ENCODE measurements at places on chromosomes 16 and 17.

GRCh38 chr16:64234200-64234599, 887.7 kb downstream of the CDH11 start:
- DNase-seq, result no peak

- DNase-seq, result no peak
These were observed 67.0 kb downstream of the PLCG2 start for GRCh38 chr16:81846105-81846504.

DNA sequence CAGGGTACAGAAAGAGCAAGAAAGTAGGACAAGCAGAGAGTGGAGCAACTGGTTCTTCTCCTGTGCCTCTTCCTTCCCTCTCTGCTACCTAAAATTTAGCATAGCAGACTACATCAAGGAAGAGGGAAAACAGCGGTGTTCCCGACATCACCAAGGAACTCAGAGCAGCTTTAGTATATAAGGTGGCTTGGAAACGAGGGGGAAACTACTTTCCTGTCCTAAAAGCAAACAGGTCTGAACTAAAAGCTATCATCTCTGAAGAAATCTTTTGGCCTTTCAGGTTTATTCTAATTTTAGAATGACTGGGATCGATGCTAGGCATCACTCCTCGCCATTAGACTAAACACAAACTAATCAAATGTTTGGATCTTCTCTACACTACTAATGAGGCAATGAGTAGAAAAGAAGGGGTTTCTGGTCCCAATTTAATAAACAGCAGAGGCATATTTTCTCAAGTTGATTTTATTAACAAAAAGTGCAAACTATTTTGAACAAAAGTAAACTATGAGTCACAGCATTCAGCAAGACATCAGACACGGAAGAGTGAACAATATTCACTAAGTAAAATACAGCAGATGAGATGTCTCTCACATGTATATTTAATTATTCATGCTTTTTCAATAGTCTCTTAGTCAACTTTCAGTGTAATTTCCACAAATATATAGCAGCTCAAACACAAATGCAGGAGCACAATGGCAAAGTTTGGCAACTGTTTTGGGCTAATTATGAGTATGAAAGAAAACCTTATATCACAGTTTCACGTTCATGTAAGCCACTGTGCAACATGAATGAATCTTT, 108.7 kb downstream of the TRIM37 start:
- DNase-seq, result no peak

DNA sequence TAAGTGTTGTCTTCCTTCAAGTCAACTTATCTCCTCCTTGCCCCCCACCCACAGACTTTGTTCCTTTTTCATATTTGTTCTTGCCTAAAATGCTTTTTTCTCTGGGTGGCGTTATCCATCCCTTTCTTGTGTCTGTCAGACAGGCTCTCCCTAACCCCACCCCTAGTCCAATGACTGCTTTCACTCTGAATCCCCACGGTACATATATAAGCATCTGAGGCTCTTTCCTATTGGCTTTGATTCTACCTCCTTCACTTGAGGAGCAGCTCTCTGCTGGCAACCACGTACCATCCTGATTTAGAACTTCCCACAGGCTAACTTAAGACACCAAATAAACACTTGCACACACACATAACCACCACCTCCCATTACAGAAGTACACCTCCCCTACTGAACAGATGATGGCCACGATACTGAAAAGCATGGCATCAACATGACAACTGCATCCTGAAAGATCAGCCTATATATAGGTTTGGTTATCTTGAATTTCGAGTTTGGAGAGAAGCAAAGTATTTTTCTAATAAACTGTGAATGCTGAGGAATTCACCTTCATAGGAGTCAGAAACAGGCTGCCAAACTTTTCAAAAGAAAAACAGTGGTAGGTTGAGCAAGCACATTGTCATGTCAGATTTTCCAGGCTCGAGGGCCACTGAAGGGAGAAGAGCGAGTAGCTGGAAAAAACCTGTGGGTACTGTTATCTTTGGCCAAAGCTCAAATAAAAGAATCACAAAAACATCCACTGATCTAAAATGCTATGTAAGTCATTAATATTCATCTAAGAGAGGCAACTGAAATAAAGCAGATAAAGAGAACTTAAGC, 24.3 kb downstream of the STAT3 start:
- no peak for DNase-seq

Measured in NCI-H446 (cell line).